Activated CD8-positive, alpha-beta memory T cell treated with anti-CD3 and anti-CD28 coated beads for 48 hours (primary cell): ENCODE measurements at places on chromosomes 3 and 15.

DNA sequence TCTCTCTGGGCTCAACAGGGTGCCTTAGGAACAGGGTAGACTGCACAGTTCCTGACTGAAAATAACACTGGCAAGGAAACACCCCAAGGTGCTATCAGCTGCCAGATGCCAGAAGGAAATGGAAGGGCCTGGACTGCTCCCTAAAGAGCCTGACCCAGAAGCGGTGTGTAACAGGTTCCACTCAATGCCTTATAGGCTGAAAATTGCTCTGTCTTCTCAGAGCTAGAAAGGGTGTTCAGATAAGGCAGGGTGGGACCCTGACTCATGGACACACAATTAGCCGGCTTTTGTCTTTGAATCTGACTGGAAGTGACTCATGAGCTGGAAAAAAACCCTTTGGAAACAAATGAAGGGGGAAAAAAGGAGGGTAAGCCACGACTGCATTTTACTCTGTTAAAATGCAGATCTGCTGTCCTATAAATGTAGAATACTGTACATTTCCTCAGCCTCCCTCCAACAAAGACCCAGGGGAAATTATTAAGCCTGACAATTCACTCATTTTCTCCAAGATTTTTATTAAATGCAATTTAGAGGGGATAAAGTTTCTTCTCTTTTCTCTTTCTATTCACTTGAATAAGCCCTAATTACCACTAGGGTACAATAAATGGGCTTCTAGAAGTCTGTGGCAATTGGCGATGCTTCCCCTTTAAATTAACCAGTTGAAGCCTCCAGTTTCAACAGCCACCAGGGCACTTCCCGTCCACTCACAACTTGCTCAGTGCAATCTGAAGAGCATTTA is 160.2 kb upstream of the TBL1XR1 start:
- no peak for DNase-seq

DNA sequence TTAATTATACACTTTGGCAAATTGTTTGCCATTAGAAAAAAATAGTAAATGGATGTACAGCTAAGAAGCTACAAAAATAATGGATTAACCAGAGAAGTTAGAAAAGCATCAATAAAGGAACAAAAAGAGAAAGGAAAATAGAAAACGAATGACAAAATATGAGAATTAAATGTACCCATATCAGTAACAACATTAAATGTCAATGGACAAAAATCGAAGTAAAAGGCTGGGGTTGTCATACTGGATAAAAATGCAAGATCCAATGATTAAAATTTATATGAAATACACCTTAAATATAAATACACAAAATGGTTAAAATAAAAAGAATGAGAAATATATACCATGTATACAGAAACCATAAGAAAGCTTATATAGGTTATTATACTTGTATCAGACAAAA is 470.6 kb downstream of the OCA2 start:
- no peak for DNase-seq

- DNase-seq: no peak
Observed at GRCh38 chr15:48554112-48554511, 91.4 kb downstream of the FBN1 start.

DNA sequence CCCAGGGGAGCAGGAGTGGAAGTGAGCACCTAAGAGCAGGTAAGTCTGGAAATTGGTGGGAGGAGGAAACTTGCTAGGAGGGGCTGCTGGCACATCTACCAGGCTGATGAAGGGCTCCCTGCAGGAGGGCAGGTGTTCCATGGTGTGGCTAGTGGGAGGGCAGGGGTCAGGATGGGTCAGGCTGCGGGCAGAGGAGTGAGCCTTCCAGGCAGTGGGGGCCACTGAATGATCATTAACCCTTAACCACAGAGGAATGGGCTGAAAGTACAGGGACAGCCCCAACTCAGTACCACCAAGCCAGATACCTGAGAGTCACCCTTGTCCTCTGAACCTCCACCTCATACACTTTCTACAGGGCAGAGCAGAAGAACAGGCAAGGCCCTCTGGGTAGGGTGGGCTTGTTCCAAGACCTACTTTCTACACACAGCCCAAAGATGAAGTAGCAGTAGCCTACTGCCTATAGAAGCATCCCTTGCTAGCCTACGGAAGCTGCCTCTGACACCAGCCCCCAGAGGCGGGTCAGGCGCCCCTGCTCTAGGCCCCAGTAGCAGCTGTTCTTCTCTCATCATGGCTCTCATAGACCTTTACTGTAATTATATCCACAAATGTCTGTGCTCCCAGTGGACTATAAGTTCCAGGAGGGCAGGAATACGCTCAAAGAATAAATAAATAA is 4.6 kb downstream of the RAB6B start:
- DNase-seq: no peak

DNA sequence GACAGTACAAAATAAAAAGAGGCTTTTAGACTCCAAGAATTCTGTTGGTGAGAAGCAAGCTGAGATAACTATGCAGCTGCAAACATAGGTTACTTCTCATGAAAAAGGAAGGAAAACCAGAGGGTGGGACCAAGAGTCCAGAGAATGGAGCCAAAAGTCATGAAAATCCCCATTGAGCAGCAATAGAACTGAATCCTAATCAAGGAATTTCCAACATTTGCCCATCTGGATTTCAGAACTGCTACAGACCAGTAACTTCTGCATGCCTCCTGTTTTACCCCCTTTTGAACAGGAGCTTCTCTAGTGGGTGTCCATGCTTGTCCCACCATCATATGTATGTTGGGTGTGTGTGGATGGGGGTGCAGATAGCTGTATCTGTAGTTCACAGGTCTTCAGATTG is 33.6 kb upstream of the BNC1 start:
- no peak for DNase-seq

GRCh38 chr3:8283193-8283592 is 218.4 kb upstream of the LMCD1 start:
- no peak for DNase-seq

- no peak for DNase-seq
Observed at GRCh38 chr3:61865466-61866152, 304.2 kb downstream of the PTPRG start.

GRCh38 chr3:53111822-53112221 is 18.4 kb downstream of the RFT1 start:
- no peak for DNase-seq
